AML-193 (cell line): ENCODE measurements at places on chromosomes 7 and 10.

- no peak for DNase-seq
These were observed 60.2 kb downstream of the CLRN3 start for GRCh38 chr10:127832501-127832900.

- no peak for DNase-seq
These were observed 35.8 kb upstream of the NPSR1 start for GRCh38 chr7:34622182-34622581.

GRCh38 chr10:119516381-119517234, 25.9 kb downstream of the RGS10 start:
- peak; percentile 86 for DNase-seq

DNA sequence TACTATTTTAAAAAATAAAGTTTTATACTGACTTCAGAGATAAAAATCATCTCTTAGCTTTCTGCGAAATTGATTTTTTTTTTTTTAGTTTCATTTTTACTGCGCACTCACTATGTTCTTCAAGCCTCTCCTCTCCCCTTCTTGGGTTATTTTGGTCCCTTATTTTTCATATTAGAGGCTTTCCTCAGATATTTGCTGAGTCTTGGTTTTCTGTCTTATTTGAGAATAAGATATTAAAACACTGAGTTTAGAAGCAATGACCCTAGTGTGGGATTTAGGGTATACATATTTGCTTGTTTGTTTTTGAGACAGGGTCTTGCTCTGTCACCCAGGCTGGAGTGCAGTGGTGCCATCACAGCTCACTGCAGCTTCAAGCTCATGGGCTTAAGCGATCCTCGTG, 59.9 kb downstream of the SND1 start:
- DNase-seq, result no peak

DNA sequence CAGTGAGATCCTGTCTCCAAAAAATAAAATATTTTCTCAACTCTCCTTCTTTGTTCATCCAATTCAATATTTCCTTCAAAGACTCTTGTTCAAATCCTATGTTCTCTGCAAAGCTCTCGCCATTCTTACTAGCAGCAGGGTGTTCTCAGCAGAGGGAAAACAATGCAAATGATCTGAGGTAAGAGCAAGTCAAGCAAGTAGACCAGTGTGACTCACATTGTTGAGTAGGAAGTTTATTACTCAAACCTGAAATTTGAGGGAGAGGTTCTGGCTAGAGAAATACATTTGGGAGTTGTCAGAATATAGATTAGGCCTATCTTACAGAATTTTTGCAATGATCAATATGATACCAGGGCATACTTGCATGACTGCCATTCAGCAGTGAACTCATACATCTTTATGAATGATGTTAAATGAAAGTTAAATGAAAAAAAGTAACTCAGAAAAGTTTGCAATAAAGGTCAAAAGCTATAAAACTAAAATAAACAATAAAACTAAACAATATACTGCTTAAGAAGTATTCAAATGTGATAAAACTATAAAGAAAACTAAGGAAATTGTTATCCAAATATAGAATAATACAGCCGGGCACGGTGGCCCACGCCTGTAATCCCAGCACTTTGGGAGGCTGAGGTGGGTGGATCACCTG, 5.8 kb downstream of the IDE start:
- no peak for DNase-seq

- DNase-seq, result peak; percentile 16
These were observed 49.1 kb upstream of the GSAP start for GRCh38 chr7:77465256-77465655.

- no peak for DNase-seq
These were observed 191.6 kb downstream of the LSM5 start for GRCh38 chr7:32298408-32299132.

- peak; percentile 42 for DNase-seq
These were observed 757 bp downstream of the EIF3A start for GRCh38 chr10:119079599-119080520.

DNA sequence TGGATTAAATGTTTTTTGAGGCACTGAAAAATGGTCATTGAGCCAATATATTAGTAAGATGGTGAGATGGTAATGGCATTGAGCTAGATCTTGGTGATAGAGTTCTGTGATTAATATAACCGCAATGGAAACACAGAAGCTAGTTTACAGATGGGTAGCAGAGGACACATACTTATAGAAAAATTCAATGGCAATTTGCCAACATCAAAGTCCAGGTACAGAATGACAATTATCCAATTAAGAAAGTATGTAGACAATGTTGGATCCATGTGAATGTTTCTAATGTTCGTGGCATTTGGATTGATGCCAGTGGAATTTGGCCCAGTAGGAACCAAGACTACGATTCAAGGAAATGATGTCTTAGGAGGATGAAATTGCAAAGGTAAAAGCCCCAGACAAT, 187.8 kb downstream of the GNAT3 start:
- no peak for DNase-seq

DNA sequence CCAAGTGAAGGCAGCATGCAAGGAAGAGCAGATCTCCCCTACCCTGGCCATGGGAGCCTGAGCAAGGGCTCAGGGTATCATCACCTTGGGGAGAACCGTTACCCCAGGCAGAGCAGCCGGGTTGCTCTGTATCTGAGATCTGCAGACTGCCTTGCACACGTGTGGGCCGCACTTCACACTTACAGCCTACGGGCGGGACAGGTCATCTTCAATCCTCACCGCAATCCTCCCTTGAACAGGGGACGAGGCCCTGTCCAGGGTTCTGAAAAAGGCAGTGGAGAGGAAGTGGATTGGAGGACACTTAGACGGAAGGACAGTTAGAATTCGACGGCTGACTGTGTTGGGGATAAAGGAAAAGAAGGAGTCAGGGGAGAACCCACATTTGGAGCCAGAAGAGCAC, 51.4 kb downstream of the NPS start:
- DNase-seq, result no peak

- no peak for DNase-seq
These were observed 280.3 kb downstream of the USP6NL start for GRCh38 chr10:11331046-11331577.

- DNase-seq, result no peak
These were observed 33.3 kb downstream of the SCART1 start for GRCh38 chr10:133487085-133487484.

DNA sequence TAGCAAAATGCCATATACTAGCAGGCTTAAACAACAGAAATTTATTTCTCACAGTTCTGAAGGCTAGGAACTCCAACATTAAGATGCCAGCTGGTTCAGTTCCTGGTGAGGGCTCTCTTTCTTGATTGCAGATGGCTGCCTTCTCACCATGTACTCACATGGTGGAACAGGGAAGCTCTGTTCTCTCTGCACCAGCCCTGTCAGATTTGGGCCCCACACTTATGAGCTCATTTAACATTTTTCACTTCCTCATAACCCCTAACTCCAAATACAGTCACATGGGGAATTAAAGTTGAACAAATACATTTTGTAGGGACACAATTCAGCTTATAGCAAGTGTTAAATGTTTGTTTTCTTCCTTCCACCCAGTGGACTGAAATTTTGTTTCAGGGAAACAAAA, 218.6 kb upstream of the TAC1 start:
- DNase-seq, result no peak

DNA sequence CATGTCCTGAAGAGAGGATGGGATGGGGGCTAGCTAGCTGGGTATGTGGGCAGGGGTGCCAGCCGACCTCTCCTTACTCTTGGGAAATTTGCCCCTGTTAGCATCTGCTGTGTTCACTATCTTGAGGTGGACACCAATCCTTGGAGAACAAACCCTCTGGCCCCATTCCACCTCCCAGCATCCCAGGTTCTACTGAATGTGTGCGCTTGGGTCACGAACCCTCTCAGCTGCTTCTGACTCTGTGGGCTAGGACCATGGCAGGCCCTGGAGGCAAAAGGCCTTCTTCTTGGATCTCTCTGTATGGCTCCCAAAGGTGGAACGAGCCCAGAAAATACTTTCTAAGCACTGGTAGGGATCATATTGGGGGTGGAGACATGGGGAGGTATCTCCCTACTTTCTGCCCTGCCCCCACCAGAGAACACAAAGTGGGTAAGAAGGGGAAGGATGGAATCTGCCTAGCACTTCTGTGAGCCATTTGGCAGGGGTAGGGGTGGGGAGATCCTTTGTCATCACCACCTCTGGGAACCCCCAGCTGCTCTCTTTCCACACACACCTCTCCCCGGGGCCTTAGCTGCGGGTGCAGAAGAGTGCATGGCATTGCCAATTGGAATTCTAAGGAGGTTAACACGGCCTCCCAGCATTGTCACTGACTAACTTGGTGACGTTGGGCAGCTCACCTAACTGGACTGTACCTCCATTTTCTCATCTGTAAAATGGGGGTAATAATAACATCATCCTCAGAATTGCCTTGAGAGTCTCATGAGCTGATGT, 7.7 kb downstream of the UNC5B start:
- DNase-seq, result no peak

GRCh38 chr10:124224331-124225028, 131.1 kb upstream of the CHST15 start:
- DNase-seq, result no peak

DNA sequence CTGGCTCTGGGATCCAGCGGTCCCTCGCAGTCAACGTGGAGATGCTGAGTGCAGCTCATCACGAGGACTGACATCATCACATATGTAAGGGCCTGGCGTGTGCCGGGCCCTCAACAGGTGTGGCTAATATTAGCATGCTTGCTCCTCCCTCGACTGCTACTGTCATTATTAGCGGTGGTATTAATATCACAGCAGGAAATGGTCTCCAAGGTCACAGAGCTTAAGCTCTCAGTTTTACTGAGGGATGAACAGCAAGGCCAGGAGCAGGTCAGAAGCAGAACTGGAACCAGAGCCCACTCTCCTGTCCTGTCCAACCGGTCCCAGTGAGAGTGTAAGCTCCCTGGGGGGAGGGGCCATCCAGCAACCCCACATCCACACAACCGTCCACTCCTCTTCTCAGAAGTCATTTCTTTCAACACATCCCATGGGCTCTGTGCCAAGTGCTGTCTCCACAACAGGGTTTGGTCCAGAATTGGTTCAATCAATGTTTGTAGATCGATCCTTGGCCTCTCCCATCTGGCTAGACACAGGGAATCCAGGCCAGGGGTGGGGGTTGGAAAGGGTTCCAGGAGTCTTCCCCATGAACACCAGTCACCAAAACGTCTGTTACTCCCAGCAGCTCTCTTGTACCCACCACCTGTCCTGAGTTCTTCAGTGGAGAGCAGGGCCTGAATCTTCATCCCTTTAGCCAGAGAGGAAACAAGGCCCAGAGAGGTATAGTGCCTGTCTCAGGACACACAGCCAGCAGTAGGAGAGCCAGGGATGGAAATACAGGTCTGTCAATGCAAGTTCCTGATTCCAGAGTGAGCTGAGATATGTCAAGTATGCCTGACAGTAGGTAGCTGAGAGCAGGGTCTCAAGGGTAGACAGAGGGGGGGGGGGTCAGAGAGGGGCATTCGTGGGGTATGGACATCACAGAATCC, 45.3 kb upstream of the ZMIZ1 start:
- no peak for DNase-seq
